ENCODE measurements at places on chromosomes 1 and 21.

GRCh38 chr1:27668808-27669723 lies 2.9 kb downstream of the IFI6 start:
- DNase-seq, result peak; percentile 64

- DNase-seq, result no peak
These were observed 33.4 kb downstream of the HSD17B7 start for GRCh38 chr1:162823771-162824525.

DNA sequence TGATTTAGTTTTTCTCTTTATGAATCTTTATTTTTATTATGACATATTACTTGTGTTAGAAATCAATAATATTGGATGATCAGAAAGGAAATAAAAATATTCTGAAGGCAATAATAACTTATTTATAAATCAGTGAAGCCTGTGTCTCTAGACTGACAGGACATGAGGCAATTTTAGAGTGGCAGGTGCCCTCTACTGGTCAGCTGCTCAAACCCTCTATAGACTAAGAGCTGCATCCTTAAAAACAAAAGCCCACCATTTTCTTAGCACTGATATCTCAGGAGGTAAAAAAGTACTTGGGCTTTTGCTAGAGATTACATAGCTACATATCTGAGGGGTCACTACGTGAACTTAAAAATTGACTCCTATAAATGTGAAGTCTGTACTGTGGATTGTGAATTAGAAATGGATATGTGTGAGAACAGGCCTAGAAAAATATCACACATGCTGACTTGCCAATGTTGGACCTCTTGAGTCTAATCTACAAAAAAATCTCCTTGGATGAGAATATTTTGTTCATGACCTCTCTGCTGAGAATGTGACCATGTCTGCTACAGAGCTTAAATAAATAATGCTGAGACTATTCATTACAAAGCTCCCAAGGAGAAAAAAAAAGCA lies 597.9 kb upstream of the ADAMTS5 start:
- DNase-seq, result no peak

DNA sequence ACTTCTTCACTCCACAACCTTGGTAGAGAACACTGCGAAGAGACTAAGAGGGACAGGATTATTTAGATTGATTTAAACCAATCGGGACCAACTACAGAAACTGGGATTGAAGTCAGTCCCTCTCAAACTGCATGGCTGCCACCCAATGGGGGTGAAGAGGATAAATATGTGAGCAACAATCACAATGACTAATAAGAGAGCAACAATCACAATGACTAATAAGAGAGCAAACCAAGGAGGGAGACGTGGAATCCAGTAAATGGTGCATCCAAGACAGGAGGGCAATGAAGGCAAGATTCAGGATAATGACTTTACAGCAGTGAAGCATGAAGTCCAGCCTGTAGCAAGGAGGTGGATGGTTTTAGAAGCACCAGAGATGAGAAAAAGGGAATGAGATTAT lies 322.8 kb downstream of the TTLL7 start:
- no peak for DNase-seq

DNA sequence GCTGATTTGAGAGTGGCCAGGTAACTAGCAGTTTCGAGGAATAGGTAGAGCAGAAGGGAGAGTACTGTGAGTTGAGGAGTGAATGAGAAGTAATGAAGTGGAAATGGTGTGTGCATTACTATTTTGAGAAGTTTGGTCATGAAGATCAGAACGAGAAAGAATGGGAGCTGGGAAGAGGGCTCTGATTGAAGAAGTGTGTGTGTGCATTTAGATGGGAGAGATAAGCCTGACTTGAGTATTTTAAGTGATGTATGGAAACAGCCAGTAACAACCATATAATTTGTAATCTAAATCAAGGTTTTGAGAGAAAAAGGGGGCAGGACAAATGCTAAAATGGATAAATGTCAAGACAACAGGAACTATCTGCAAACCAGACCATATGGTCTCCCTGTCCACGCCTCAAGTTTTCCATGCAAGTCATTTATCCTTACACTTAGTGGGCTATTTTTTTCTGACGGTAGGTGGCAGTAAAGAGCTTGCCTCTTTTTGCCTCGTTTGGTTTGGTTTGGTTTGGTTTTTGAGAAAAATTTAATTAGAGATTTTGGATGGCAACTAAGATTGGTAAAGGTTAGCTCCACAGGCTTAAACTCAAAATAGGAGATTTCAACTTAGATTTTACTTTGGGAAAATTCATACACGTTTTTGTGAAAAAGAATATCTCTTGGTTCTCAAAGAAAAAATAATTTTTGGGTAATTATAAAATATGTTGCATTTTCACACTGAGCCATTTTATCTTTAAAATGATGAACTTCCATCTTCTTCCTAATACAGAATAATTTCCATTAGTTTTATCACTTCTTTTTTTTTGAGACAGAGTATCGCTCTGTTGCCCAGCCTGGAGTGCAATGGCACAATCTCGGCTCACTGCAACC lies 9.5 kb upstream of the B3GALNT2 start:
- DNase-seq, result no peak

GRCh38 chr1:240658312-240658960 lies 46.5 kb upstream of the GREM2 start:
- DNase-seq, result no peak

DNA sequence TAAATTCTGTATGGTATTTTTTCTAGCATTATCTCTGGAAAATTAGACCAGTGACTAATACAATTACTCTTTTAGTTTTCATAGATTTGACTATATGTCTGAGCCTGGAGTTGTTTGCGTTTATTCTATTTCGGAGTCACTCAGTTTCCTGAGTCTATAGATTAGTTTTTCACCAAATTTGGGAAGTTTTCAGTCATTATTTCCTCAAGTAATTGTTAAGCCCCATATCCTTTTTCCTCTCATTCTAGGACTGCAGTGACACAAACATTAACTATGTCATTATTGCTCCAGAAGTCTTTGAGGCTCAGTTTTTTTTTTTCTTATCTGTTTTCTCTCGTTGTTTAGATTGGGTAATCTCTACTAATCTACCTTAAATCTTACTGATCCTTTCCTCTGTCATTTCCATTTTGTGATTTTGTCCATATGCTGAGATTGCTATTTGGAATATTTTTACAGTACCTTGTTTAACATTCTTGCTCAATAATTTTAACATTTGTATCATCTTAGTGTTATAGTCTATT lies 886.2 kb downstream of the LTN1 start:
- DNase-seq, result no peak

DNA sequence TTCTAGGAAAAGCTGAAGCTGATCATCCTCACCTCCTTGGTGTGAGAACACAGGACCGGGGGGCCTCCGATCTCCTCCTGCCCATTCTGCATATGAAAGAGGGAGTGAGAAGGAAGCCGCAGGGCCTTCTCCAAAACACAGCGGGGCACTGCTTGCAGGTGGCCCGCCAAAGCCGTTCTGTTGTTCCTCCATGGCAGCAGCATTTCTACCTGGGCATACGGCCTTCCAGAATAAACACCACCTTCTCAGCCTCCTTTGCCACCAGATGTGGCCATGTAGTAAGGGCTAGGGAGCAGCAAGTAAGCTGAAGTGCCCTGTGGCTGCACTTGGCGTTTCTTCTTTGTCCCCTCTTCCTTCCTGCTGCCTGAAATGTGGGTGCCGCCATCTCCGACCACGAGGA lies 214.9 kb downstream of the TOMM20 start:
- DNase-seq, result no peak

DNA sequence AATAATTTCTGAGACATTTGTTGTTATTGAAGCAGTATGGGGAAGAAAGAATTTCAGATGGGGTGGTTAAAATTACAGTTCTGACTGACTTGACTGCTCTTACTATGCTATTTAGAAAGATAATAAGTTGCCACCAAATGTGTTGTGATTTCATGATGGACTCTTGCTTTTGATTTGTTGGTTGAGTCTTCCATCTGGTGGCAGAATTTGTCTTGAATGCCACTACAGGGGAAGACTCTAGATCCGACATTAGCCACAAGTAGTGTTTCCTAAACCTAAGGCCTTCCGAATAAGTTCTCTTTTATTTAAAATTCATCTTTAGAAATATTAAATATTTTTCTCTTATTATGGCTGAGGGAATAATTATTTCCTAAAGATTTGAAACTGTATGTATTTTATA lies 190.9 kb upstream of the ADGRL4 start:
- no peak for DNase-seq

DNA sequence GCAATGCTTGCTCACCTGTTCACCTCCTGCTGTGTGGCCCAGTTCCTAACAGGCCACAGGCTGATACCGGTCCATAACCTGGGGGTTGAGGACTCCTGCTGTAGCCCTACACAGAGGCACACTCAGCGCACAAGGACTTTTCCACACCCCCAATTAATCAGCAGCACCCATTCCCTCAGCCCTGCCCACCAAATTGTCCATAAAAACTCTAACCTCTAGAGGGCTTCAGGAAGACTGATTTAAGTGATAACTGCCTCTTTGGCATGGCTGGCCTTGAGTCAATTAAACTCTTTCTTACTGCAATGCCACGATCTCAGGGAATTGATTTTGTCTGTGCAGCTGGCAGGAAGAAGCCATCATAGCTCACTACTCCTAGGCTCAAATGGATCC lies 71.3 kb upstream of the MUTYH start:
- DNase-seq, result no peak

DNA sequence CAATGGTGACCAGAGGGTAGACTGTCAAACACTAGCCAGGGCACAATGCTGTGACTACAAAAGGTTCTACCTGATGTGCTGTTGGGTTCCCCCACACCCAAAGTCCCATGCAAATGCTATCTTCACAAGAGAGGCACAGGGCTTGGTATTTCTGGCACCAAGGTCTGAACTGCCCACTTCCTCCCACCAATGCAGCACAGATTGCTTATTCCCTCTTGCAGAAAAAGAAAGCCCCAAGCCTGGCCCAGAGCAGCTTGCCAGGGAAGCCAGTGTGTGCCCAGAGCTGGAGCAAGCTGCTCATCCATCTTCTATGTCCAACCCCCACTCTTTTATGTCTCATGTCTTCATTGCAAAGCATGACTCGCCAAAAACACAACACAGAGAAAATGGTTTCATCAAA lies 149.4 kb upstream of the CAMK1G start:
- DNase-seq, result no peak

GRCh38 chr1:200917291-200917817 lies 22.7 kb downstream of the INAVA start:
- DNase-seq, result no peak

GRCh38 chr1:205248793-205249601 lies 21.3 kb downstream of the TMCC2 start:
- DNase-seq, result peak; percentile 62

DNA sequence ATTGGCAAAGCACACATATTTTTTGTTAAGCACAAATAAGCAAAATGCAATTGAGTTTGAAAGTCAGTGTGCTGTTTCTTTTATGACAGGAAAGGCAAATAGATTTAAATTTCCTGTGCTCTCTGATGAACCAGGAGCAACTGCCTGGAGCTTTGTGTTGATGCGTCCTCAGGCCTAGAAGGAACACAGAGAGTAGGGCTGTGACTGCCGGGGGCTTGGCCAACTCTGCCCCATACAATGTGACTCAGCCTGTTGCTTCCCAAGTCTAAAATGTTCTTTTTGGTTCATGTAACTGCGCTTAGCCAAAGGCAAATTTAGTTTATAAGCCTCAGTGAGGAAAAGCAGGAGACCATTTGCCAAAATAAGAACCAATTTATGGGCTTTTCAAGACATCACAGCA lies 37.5 kb downstream of the TOR1AIP2 start:
- no peak for DNase-seq

- no peak for DNase-seq
These were observed 45.8 kb downstream of the BCAR3 start for GRCh38 chr1:93635614-93636543.

DNA sequence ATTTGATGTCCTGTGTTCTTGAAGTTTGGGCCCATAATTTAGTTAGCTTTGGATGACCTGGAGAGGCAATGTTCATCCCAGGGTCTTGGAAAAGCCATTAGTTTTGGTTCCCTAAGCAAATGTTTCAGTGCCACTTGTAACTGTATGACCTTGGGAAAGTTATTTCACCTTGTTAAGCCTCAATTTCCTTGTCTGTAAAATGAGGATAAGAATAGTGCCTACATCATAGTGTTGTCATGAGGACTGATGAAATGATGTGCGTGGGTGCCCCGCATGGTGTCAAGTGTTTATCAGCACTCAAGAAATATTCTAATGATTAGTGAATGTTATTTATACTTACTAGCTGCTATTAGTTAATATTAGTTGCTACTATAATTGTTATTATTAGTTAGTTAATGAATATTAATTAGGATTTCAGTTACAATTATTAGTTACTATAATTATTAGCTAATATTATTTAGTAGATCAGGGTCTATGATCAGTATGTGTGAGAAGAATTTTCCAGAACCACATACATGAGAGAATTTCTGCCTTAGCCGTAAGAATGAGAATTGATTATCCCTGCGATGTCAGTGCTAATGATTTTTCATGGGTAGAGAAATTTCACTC lies 1.9 kb downstream of the SH3BGR start:
- DNase-seq, result no peak
